IPS DF 6.9 (cell line): ENCODE measurements at places on chromosomes 4 and X.

DNA sequence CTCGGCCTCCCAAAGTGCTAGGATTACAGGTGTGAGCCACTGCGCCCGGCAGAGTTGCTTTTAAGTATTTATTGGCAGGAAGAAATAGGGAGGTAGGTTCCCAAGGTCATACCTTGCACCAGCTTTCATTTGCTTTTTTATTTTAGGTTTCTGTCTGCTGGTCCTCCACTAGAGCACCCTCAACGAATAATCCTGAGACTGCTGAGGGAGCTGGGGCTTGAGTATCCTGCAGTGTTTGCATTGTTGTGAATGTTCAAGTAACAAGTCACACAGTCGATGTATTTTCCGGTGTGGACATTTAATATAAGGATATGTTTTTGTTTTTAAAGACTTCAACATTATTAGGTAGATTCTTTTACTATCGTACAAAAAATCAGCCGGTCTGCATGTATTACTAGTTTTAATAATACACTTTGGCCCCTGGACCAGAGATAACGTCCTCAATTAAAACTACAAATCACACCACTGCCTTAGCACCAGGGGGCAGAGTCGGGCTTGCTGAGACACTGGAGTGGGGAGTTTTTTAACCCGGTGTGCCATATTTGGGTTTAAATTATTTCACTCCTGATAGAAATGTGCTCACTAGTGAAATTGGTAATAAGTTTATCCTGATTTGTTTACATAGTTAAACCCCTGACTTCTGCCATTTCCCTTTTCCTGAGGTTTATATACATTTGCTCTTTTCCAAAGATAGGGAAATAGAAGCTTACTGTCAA, 11.6 kb downstream of the SMIM20 start:
- peak; percentile 25 for DNase-seq

DNA sequence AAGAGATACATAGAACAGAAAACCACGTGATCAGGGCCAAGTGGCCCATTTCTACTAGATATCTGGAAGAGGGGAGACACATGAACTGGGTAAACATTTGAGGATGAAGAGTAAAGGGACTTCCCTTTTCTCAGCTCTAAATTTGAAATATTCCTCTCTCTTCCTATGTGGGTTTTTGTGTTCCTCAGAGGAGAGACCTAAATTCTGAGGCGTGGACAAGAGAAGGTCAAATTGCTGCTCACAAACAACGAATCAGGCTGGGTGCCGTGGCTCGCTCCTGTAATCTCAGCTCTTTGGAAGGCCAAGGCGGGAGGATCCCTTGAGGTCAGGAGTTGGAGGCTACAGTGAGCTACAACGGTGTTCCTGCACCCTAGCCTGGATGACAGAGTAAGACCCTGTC, 216.0 kb downstream of the PTTG2 start:
- DNase-seq = no peak

GRCh38 chrX:7146703-7147412, 654 bp upstream of the STS start:
- DNase-seq = no peak

DNA sequence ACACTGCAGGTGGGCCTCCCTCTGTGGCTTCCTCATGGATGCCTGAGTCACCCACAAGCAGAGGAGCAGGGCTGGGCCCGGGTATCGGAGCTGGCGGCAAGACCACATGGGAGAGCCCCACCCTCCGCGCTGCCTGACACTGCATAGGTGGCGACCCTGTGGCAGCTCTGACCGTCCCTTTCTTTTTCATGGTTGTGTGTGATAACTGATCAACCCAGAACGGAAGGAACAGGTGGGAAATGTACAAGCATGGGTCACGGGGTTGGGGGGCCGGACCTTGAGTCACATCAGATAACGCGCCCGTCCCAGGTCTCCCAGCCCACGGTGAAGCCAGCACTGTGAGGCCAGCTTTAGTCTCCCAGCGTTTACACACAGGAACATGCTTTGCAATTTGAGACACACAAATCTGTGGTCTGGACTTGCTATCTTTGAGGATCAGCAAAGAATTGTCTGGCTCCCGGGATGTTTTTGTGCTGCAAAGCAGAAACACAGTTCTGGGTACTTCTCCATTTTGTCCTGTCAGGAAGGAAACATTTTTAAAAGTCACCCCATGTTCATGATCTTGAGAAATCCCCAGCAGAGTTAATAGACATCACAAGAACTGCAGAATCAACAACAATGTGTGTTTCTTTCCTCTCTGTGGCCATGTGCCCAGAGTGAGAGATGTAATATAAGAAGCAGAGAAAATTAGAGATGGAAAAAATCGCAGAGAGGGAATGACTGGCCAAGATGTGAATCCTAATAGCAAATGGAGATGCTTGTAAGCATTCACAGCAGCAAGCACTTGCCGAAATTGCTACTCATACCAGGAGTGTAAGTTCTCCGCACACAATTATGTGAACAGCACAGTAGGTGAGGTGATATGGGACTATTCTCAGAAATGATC, 70.1 kb upstream of the CBR4 start:
- no peak for DNase-seq

DNA sequence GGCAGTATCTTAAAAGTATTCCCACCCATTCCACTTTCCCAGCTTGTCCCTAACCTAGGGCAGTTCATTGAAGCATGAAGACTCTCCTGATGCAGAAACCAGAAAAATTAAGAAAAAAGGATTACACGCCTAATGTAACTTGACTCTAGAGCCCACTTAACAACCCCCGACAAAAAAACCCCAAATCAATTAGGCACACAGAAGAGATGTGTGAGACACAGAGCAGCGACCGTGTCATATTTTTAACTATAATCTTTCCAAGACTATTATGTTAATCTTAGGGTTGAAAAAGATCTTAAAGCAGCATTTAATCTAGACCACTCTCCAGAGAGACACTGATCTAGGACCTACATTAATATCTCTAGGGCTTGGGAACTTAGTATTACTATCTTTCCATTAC, 1.3 kb downstream of the YTHDC1 start:
- no peak for DNase-seq

GRCh38 chr4:94408549-94409374, 43.0 kb upstream of the PDLIM5 start:
- DNase-seq = no peak

- no peak for DNase-seq
Observed at GRCh38 chr4:74097631-74098426, 1.2 kb downstream of the CXCL2 start.

GRCh38 chr4:89259301-89260028, 48.1 kb downstream of the GPRIN3 start:
- DNase-seq = no peak
